Stimulated activated CD4-positive, alpha-beta T cell treated with anti-CD3 and anti-CD28 coated beads, Interleukin-12 subunit alpha, Interleukin-12 subunit beta, amount 100 ng/mL, for 24 hours (primary cell): ENCODE measurements at places on chromosomes 1 and 21.

GRCh38 chr1:239993366-239993765, 98.3 kb upstream of the FMN2 start:
- no peak for DNase-seq

DNA sequence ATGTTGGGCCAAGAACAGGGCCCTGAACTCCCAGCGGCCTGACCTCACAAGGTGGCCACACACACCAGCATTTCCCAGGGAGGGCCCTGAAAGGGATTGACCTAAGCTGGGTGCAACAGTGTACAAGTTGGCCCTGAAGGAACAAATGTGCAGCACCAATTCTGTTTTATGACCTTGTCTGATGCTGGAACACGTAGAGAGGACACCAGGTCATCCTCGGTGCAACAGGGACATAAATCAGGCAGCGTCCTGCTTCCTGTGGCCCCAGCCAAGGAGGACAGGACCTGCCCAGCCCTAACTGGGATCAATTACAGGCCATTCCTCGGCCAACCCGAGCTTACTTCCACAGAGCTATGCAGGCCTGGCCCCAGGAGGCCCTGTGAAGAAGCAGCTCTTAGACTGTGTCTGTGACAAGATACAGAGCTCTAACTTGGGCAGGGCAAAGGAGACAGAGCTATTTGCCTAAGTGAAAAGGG, 12.8 kb upstream of the PHC2 start:
- DNase-seq: no peak

DNA sequence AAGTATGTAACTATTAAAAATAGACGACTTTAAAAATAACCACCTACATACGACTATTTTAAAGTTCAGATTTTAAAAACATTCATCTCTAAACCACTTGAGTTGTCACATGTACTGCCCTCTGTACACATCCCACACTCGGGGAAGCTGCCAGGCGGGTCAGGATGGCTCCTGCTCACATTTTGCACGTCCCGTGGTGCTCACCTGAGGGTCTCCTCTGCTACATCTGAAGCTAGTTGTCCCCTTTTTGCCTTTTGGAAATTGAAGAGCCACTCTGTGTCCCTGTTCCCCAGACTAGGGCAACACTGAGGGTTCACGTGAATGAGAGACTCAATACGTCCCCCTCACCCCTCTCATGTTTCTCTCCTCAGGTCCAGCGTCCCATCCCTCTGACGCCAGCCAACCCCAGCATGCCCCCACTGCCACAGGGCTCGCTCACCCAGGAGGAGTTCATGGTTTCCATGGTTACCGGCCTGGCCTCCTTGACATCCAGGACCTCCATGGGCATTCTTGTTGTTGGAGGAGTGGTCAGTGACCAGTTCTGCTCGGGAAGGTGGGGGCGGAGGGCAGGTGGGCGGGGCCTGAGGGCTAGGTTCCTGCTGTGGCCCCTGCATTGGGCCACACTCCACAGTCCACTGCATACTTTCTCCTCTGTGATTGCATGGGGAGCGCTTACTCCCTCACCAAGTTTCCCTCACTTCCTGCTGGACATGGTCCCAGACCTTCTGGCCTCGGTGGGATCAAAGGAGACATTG, 13.0 kb upstream of the MIIP start:
- DNase-seq: no peak

- no peak for DNase-seq
These were observed 1.8 kb downstream of the HHIPL2 start for GRCh38 chr1:222546091-222546490.

GRCh38 chr1:61058483-61059245, 23.7 kb upstream of the NFIA start:
- DNase-seq: no peak

DNA sequence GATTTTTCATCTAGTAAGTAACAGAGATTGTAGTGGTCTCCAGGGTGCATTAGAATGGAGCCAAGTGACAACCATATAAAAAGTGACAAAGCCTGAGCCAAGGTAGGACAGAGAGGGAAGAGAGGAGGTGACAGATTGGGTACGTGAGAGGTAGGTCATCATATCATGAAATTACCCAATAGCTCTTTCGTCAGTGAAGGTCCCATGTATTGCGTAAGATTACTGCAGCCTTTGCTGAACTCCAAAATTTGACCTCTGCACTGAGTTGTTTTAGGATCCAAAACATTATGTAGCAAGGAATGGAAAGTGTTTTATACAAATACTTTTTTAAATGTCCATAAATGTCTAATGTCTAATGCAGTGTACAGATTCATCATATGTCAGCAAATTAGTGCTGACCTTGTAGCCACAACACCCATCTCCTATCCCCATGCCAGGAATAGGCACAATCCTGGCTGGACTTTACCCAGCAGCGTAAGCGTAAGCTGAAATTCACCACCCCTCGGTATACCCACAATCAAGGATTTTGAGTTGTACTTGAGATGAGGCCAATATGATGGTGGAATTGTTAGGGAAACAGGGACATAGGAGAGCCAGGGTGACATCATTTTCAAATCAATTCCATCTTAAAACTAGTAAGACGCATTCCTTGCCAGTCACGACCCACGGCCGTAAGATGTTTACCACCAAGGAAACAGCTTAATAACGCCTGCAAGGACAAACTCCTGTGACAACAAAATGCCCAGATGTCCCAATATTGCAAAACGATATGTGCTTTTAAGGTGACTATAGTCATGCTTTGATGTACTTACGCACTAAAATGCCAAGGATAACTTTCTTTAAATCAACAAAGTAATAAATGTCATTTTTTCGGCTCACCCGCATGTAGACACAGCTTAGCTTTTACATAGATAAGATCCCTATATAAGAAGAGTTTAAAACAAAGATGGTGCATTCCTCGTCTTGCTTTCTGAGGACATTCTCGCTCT, 38.1 kb upstream of the GREM2 start:
- no peak for DNase-seq

DNA sequence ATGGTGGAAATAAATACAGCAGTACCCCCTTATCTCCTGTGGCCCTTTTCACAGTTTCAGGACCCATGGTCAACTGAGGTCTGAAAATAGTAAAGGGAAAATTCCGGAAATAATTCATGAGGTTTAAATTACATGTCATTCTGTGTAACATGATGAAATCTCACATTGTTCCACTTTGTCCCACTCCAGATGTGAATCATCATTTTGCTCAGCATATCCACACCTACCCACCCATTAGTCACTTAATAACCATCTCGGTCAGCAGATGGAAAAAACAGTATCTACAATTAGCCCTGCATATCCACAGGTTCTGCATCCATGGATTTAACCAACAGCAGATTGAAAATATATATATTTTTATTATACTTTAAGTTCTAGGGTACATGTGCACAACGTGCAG, 86.9 kb upstream of the GORAB start:
- no peak for DNase-seq

- no peak for DNase-seq
These were observed 38.0 kb upstream of the ACTRT2 start for GRCh38 chr1:2983319-2983705.

GRCh38 chr1:153647346-153647714, 11.2 kb upstream of the SNAPIN start:
- no peak for DNase-seq
